ENCODE measurements at places on chromosomes 6 and 20.
A peak's percentile ranks its signal among the peaks of the same experiment; 100 is the strongest.

DNA sequence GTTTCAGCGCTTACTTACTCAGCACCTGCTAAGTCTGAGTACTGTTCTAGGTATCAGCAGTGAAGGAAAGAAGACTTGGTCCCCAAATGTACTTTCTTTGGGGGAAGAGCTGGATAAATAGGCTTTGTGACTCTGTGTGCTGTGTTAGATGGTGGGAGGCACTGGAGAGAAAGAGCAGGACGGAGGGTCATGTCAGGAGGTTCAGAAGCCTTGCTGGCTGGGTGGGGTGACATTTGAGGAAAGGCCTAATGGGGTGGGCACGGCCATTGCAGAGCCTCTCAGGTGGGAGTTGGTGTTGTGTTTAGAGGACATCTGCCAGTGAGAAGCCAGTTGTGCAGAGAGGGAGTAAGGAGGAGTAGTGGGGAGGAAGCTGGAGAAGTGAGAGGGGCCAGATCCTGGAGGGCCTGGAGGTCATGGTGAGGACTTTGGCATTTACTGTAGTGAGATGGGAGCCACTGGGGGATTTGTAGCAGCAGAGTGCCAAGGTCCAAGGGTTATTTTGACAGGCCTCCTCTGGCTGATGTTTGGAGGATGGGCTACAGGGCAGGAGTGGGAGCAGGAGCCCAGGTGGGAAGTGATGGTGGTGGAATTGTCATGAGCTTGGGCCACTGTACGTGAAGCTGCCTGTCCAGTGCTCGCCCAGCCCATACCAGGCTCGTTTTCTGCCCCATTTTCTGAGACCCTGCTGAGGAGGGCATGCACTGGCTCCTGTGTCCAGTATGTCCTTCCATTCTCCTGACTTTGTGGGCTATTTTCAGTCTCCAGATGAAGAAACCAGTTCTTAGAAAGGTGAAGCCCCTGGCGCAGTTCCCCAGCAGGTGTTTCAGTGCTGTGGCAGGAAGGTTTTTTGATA, 886 bp downstream of the SDCBP2 start:
- DNase-seq: no peak

DNA sequence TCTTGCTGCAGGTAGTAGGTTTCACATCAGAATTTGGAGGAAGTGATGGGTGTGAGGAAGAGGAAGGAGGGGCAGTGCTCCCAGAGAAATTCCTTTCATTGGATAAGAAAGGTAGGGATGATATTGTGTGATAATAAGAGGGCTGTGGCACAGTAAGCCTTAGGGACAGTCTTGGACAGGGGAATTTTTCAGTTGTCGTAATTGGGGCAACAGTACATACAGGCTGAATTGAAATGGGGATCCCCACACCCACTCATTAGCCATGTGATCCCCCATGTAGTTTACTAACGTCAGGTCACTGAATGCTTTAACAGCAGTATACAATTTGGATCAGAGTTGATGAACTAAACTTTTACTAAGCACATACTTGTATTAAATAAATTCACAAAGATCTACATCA, 79.4 kb downstream of the FOXO3 start:
- DNase-seq: no peak

DNA sequence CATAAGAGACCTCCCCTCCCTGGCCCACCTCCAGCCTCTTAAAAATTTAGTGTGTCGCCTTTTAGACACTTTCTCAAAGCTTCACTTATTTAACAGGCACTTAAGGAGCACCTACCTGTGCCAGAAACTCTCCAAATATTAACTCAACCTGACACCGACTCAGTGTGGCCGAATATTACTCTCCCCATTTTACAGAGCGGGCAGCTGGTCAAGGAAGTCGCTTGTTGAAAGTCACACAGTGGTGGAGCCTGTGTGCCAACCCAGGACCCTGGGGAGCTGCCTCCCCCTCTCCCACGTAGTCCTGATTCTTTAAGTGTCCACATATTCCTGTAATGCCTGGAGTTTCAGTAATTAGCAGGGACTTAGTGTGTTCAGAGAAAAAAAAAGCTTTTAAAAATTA, 1.0 kb upstream of the PMEPA1 start:
- peak; percentile 7 for DNase-seq

GRCh38 chr6:45969026-45969425, 46.6 kb downstream of the CLIC5 start:
- no peak for DNase-seq

DNA sequence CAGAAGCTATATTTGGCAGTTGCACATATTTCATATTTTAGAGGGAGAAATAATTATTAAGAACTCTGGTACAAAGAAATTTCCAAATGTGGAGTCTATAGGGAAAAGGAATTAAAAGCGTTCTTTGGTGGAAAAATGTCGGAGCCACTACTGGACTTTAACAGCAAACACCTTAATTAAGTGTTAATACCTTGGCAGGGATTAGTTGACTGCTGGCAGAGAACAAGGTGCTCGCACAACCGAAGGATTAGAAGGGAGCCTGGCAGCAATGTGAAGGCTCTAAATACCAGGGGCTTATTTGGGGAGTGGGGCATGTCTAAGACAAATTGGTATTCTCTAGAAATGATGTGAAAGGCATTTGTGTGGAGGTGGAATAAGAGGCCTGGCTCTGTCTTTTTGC, 98.9 kb downstream of the PAK5 start:
- DNase-seq: no peak

DNA sequence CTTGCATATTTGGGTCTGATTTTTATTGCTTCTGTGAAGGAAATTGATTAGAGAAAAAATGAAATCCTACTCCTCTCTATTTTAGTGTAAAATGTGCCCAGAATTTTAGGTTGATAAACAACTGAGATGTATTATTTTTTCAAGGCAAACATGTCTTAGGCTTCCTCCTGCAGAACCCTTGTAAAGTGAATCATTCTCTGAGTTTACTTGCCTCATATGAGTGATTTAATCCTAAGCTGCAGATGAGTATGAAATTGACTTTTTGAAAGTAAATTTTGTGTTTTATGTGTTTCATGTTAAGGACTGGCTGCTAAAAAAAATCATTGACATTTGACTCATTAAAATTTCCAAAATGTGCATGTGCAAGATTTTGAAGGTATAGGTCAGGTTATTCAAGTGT, 138.5 kb upstream of the PHACTR1 start:
- no peak for DNase-seq

GRCh38 chr6:134303891-134304290, 14.0 kb downstream of the SGK1 start:
- DNase-seq: peak; percentile 42

GRCh38 chr6:142055219-142055618, 77.5 kb upstream of the GJE1 start:
- no peak for DNase-seq

- peak; percentile 62 for DNase-seq
Observed at GRCh38 chr6:55916188-55916587, 40.8 kb upstream of the BMP5 start.

DNA sequence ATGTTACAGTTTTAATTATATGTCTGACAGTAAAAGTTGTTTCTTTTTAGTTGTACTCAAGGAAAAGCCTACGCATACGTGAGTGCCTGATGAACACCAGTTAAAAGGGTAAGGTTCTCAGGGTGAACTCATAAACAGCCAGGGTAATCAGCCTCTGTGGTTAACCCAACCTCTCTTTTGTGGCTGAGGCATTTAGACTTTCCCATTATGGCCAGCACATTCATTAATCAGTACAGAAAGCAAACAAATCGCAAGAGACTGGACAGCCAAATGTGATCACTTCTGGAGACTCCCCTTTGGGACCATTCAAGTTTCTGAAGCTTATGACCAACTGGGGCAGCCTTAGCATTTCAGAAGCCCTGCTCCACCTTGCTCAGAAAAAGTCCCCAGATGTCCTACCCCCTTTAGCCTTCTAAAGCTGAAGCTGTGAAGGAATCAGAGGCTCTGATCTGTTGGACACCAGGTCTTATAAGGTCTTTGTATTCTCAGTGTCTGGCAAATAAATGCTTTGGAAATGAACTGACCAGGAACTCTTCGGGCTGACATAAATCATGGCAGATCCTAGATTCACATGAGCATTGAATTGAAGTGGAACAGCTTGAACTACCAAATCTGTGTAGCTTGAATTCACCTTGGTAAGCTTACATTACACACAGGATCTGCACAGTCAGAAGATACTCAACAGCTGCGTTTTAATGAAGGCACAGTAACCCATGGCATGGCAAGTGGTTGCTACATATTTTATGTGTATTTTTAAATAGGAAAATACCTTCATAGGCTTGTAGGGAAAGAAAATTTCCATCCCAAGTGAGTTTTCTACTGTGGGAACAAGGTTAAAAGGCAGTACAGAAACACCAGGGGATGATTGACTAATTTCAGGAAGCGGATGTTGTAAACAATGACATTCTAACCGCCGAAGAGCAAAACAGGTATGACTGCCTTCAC, 18.7 kb downstream of the IL20RA start:
- peak; percentile 12 for DNase-seq
